Neural crest cell (in vitro differentiated cells): ENCODE measurements at places on chromosomes 7 and 10.

DNA sequence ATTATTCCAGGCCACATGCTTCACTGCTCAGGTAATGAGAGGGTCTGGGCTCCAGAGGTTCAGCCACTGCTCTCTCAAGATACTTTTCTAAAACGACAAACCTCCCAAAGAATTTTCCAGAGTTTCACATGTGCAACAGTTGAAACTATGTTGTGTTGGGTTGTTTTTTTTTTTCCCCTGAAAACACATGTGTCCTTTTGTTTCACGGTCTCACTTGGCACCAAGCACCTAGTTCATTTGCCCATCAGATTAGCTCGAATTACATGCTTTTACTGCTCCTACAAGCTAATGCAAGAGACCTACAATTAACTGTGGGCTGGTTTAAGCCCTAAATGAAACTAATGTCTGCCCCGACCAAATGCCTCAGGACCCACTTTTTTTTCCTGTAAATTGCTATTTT is 313.3 kb downstream of the FGFR2 start:
- no peak for DNase-seq

- no peak for DNase-seq
These were observed 154.4 kb downstream of the PTEN start for GRCh38 chr10:88017781-88018180.

GRCh38 chr10:52066383-52066782 is 247.7 kb upstream of the DKK1 start:
- DNase-seq: no peak

GRCh38 chr7:123004931-123005330 is 9.4 kb upstream of the TAS2R16 start:
- DNase-seq: no peak

DNA sequence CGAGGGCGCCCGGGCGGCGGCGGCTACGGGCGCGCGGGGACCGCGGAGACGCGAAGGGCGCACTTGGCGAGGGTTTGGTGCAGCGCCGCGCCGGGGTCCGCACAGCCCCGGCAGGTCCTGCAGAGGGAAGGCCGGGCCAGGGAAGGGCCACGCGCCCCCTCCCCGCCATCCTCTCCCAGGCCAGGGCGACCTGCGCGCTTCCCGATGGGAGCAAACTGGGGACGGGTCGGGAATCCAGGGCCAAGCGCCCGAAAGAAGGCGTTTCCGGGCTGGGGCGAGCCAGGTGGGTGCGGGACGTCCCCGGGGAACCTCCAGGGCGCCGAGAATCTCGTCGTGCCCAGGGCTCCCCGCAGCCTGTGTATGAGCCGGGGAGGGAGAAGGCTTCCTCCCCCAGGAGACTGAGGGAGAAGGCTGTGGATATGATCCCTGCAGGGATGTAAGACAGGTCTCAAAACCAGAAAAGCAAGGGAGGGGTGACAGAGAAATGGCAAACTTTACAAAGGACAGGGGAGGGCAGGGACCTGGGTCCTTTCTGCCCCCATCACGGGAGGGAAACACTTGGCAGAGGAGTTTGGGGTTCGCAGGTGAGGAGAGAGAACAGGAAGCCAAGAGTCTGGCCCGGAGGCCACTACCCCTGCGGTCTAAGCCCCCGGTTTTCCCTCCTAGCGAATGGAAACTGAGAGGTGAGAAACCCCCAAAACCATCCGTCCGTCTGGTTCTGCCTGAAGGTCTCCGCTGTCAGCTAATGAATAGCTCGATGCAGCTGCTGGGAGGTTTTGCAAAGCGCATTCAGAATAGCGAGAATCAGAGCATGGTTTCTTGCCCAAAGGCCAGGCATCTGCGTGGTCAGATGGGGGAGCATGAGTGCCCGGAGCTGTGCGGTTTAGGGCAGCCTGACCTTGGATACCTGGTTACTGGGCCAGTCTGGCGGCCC is 674 bp downstream of the AMZ1 start:
- DNase-seq: no peak
